ENCODE measurements at places on chromosomes 6 and 20.

GRCh38 chr6:43945768-43946080 is 175.7 kb downstream of the VEGFA start:
- no peak for DNase-seq

DNA sequence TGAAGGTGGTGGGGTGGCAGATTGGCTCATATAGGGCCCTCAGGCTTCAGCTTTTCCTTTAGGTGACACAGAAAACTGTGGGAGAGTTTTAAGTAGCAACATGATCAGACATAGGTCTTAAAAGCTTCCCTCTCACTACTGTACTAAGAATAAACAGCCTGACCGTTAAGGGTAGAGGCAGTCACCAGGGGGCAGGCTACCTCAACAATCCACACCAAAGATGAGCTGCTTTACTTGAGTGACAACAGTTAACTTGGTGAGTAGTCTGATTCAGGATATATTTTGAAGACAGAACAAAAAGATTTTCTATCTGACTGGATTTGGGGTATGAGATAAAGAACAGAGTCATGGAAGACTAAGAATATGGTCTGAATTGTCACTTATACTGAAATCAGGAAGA is 193.1 kb upstream of the SHLD1 start:
- peak; percentile 66 for DNase-seq

DNA sequence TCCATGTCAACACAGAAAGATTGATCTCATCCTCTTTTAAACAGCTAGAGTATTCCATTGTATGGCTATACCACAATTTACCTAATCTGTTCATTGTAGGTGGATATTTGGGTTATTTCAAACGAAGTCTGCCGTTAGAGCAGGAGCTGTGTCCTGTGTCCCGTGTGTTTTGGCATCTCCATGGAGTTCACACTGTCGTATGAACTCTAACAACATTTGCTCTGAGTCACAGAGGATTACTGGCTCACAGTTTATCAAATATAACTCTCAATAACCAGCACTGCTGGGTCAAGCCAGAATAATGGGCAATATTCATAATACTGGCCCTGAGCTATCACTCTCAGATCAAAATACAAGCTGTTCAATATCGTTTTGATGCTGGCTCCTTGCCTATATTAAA is 16.4 kb downstream of the TRAM2 start:
- DNase-seq, result no peak

- DNase-seq, result no peak
Measured at GRCh38 chr6:167979436-167980139, 17.9 kb upstream of the KIF25 start.

DNA sequence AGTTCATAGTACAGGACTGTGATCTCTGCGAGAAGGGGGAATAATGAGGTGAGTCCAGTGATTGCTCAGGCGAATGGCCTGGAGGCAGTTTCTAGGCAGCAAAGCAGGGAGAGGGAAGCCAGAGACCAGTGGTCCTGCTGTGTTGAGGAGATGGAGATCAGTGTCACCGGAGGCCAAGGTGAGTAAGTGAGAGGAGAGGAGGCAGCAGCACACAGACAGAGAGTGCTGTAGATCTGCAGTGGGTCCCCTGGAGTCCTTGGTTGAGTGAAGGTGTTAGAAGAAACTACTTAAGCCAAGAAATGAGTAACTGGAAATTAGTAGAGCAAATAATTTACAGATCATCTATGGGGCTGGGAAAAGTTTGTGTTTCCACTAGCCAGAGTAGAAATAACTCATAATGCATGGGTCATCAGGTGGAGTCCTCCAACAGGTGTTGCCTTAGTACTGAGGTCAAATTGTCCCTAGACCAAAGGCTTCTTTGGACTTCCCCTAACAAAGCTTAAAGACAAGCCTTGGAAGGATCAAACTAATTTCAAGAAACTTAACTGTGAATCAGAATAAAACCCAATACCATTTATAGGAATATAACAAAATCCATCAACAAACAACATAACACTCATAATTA is 13.6 kb downstream of the HEBP2 start:
- DNase-seq, result no peak
